ENCODE measurements at places on chromosomes 13 and 19. TPM values are rescaled to one million over a fixed set of nuclear protein-coding genes. Genes with fewer than 3 reads are reported as not detected.

- DNase-seq: no peak
Measured at GRCh38 chr19:39749981-39750380, 12.2 kb upstream of the CLC start.

Gene EXOC3L2
- total RNA-seq: 5.6 TPM

Gene ANGPTL8
- total RNA-seq: 3.0 TPM

Gene GFY
- not detected for total RNA-seq

DNA sequence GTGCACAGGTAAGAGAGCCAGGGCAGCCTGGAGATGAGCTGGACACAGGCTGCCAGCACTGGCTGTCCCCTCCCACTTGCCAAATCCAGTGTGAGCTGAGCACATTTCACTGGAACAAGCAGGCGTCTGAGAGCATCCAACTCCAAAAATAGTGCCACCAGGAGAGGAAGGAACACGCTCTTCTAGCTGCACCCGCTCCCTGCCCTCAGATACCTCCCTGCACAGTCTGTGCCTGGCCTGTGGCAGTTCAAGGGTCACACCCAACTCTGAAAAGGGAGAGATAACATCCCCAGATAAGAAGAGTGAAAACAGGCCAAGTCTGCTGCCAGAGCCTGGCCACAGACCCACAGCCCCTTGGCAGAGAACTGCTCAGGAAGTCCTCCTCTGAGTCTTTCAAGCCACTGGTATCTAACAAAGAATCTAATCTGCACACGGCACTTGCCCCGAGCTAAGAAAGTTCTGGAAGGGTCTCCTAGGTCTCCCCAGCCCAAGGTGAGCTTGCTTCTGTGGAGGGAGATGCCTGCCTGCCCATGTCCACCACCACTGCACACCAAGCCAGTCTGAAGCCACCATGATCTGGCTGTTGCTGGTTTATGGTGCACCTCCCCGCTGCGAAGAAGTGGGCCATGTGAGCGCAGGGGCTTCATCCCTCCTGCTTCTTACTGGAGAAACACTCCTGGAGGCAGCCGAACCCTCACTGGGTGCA is 14.7 kb downstream of the ELL start:
- DNase-seq: no peak

Measured in uterus (tissue), 4 donors.